NCI-H2107 (cell line): ENCODE measurements at places on chromosomes 6 and 20.

DNA sequence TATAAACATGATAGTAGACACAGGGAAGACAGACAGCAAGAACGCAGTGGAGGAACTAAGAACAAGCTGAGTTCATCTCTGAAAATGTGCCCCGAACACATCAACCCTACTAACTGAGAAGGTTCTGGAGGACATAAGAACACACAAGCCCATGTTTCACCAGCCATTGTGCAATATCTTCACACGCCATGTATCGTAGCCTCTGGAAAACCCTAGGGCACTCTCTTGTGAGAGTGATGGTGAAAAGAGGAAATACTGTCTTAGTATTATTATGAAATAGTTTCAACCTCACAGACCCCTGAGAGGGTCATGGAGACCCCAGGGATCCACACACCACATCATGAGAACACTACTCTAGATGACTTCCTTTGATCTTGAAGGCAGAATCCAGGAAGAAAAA is 26.1 kb upstream of the FOXF2 start:
- DNase-seq: no peak

GRCh38 chr6:19463250-19463649 is 373.9 kb upstream of the ID4 start:
- no peak for DNase-seq

- DNase-seq: no peak
Measured at GRCh38 chr6:156698239-156699016, 78.8 kb upstream of the ARID1B start.

DNA sequence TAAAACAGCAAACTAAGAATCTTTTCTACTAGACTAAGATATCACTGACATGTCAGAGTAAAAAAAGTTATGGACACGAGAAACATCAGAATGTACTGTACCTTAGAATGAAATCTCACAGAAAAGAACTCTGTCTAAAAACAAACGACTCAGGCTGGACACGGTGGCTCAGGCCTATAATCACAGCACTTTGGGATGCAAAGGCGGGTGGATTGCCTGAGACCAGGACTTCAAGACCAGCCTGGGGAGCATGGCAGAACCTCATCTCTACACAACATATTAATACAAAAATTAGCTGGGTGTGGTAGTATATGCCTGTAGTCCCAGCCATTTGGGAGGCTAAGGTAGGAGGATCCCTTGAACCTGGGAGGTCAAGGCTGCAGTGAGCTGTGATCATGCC is 122.6 kb downstream of the PRND start:
- no peak for DNase-seq

- DNase-seq: no peak
Measured at GRCh38 chr20:43922614-43923013, 8.0 kb downstream of the TOX2 start.

- DNase-seq: no peak
Measured at GRCh38 chr20:54139188-54139587, 34.6 kb downstream of the CYP24A1 start.

GRCh38 chr6:129287231-129288177 is 404.6 kb downstream of the LAMA2 start:
- no peak for DNase-seq
